ENCODE measurements at places on chromosomes 5 and 9.
A peak's percentile ranks its signal among the peaks of the same experiment; 100 is the strongest.

- no peak overlapping the region for H3K27ac ChIP-seq
- H3K4me1 ChIP-seq, result peaks cover 7% of the 10 kb centered on the region
- H3K27me3 ChIP-seq, result peaks cover 2% of the 10 kb centered on the region
- no peak for DNase-seq
These were observed 22.6 kb upstream of the PTGES start for GRCh38 chr9:129775448-129775798.

DNA sequence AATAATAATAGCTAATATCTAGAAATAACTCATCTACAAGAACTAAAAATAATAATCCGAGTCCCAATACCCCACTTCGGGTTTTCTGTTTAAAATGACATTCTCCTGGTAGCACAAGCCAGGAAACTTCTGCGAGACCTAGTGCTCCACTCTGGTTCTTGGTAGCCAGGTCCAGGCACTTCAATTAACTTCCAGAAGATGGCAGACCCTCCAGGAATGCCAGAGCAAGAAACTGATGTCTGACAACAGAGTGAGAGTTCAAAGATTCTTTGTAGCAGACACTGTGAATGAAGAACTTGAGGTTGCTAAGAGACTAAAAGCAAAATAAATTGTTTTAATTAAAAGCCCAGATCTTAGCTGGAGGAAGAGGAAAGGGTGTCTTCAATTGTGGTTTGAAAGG is 1963.3 kb upstream of the CDH9 start:
- no peak for DNase-seq
- H3K4me3 ChIP-seq, result no peak overlapping the region
- no peak overlapping the region for H3K27ac ChIP-seq
- no peaks in the 10 kb centered on the region for H3K27me3 ChIP-seq
- no peaks in the 10 kb centered on the region for H3K4me1 ChIP-seq

DNA sequence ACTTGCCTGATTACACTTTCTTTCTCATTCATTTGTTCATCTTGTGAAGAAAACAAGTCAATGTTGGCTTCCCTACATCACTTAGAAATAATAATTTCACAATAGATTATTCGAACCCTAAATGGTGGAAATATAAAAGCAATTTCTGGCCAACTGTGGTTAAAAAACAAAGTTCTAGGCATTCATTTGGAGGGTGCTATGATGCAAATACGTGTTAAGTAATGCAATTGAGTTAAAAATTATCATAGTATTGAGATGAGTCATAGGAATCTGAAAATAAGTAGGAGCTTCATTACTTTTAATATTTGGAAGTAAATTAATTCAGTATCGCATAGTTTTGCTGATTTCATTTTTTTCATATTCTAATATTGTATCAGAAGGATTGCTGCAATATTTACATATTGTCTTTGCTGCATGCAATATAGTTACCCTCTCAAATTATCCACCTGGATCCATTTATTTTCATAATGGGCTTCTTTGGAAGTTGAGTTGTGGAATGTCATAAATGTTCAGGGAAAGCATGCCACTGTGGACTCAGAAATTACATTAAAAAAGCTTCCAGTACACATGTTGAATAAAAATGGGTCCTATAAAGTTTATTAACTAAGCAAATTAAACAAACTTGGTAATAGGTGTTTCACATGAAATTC is 647.7 kb upstream of the WWC1 start:
- H3K27me3 ChIP-seq, result no peaks in the 10 kb centered on the region
- H3K27ac ChIP-seq, result no peak overlapping the region
- H3K4me1 ChIP-seq, result no peaks in the 10 kb centered on the region
- DNase-seq, result no peak
- H3K4me3 ChIP-seq, result no peak overlapping the region

GRCh38 chr5:158928404-158928803 is 171.3 kb downstream of the EBF1 start:
- no peak overlapping the region for H3K4me3 ChIP-seq
- H3K4me1 ChIP-seq, result peaks cover 3% of the 10 kb centered on the region
- no peaks in the 10 kb centered on the region for H3K27me3 ChIP-seq
- no peak for DNase-seq
- no peak overlapping the region for H3K27ac ChIP-seq

GRCh38 chr9:114005371-114006154 is 72.5 kb downstream of the AMBP start:
- H3K27me3 ChIP-seq, result no peaks in the 10 kb centered on the region
- no peak overlapping the region for H3K27ac ChIP-seq
- no peaks in the 10 kb centered on the region for H3K4me1 ChIP-seq
- H3K36me3 ChIP-seq, result peaks cover 88% of the 10 kb centered on the region
- H3K4me3 ChIP-seq, result no peak overlapping the region

GRCh38 chr5:139982157-139982974 is 60.7 kb downstream of the NRG2 start:
- peaks cover 27% of the 10 kb centered on the region for H3K4me1 ChIP-seq
- peak; percentile 29 for DNase-seq
- H3K27me3 ChIP-seq, result no peaks in the 10 kb centered on the region
- H3K4me3 ChIP-seq, result no peak overlapping the region
- no peaks in the 10 kb centered on the region for H3K36me3 ChIP-seq
- H3K27ac ChIP-seq, result peak overlapping the region; percentile 71

- no peak overlapping the region for H3K4me3 ChIP-seq
- peak; percentile 61 for DNase-seq
- peaks cover 5% of the 10 kb centered on the region for H3K36me3 ChIP-seq
- no peaks in the 10 kb centered on the region for H3K27me3 ChIP-seq
- peaks cover 12% of the 10 kb centered on the region for H3K4me1 ChIP-seq
These were observed 144.7 kb downstream of the SSBP2 start for GRCh38 chr5:81606150-81606549.

GRCh38 chr5:181255276-181255675 is 5.7 kb downstream of the TRIM52 start:
- H3K4me1 ChIP-seq, result peaks cover 10% of the 10 kb centered on the region
- H3K27ac ChIP-seq, result no peak overlapping the region
- no peak for DNase-seq
- H3K36me3 ChIP-seq, result peaks cover 21% of the 10 kb centered on the region
- H3K27me3 ChIP-seq, result no peaks in the 10 kb centered on the region
- H3K4me3 ChIP-seq, result no peak overlapping the region

Data from neuronal stem cell (in vitro differentiated cells).